ENCODE measurements at places on chromosomes 16 and 17.

DNA sequence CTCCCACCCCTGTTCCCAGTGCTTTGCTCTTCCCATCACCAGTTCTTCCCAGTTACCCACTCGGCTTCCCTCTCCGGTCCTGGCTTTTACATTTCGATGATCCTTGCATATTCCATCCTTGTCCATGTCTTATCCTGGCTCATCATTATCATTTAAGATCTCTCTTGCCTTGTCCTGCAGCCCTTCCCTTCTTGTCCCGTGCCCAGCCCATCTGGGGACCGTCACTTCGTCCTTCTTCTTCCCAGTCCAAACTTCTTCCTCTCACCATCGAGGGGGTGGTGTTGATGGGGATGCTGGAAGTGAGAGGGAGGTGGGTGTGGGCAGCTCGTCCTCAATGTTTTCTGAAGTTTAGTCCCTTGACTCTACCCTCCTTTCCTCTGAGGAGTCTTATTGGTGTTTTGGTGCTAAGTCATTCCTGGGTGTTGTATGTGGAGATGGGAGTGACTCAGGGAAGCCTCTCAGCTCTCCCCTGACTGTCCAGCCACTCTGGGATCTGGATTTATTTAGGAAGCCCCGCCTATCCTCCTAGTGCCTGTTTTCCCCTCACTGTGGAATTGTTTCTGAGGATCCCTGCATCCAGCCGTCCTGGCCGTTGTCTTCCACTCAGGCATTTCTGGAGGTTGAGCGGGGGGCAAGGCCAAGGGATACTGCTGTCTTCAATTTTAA, 975 bp downstream of the SNX29 start:
- DNase-seq: no peak

DNA sequence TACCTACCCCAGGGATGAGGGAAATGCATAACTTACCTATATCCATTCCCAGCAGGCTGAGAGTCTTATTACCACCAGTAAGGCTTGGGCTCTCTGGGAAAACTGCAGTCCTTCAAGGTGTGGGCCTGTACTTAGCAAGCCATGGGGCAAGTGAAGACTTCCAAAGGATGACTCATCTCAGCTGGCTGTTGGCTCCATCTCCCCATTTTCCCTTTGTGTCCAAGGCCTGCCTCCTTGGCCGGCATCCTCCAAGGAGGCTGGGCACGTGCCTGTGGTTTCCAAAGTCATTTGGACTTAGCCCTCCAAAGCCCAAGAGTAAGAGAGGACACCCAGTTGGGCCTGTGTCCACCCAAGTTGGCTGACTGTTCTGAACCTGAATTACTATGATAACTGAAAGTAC, 89.8 kb downstream of the TMEM100 start:
- DNase-seq: no peak

- no peak for DNase-seq
Measured at GRCh38 chr17:5096731-5097100, 15.0 kb downstream of the ZNF232 start.

GRCh38 chr17:5211458-5211857, 19.8 kb upstream of the ZNF594 start:
- DNase-seq: no peak

All from NCI-H1417 (cell line).